ENCODE measurements at places on chromosomes 12 and 14. TPM values are rescaled to one million over a fixed set of nuclear protein-coding genes. Genes with fewer than 3 reads are reported as not detected.

Gene CATSPERB
- 0.05 TPM for polyA plus RNA-seq

GRCh38 chr14:67480011-67480410 lies 8.5 kb downstream of the TMEM229B start:
- DNase-seq: peak; percentile 8

DNA sequence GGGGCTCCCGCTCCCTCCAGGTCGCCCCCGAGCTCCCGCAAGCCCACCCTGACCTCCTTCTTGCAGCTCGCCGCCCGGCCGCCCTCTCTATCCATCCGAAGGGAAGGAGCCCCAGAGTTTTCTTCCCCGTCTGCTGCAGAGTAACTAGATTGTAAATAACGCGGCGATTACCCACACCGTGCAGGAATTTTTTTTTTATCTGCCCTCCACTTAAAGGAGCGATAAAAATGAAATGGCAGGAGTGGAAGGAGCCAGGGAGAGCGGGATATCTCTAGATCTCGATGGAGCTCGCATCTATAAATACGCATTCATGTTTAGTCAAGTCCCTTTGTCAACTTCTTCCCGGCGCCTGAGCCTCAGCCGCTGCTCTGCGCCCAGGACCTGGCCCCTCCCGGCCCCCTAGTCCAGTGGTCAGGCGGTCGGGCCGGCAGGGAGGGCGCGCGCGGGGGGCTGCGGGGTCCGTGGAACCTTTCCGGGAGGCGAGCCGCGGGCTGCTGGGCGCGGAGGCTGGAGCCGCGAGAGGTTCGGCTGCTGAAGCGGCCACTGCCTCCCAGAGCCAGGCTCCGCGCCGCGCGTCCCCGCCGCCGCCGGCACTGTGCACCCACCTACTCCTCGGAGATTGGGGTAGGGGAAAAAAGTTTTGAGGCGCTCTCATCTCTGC lies 386.0 kb downstream of the BCAT1 start:
- peak; percentile 52 for DNase-seq

- no peak for DNase-seq
Observed at GRCh38 chr12:2955888-2956287, 3.3 kb upstream of the TEAD4 start.

DNA sequence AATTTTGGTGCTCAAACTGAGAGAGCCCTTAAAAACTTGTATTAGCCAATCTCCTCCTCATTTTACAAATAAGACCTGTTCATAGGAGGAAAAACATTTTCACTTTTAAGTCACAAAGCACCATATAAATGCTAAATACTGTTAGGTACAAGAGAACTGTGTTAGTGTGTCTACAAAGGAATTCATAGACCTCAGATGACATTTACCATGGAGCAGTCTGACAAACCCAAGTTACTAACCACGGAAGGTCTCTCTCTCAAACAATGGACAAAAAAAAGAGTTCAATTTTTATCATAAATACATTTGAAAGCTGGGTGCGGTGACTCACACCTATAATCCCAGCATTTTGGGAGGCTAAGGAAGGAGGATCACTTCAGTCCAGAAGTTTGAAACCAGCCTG lies 10.0 kb downstream of the SBNO1 start:
- DNase-seq: no peak
